ENCODE measurements at places on chromosomes 6 and 20. TPM values are rescaled to one million over a fixed set of nuclear protein-coding genes. Genes with fewer than 3 reads are reported as not detected.

Gene CRISP2
- total RNA-seq, result not detected

Gene SUN5
- not detected for total RNA-seq

Gene RIMS4
- total RNA-seq, result 0.27 TPM

Gene GMPR
- total RNA-seq, result 71.0 TPM

Gene ETV7
- 0.13 TPM for total RNA-seq

Gene SDCBP2
- total RNA-seq, result 2.7 TPM

Gene TUBB
- total RNA-seq, result 215 TPM

Gene DLK2
- total RNA-seq, result 2.9 TPM

Gene PM20D2
- total RNA-seq, result 13.0 TPM

Gene FOXC1
- 6.4 TPM for total RNA-seq

Gene SRSF12
- 0.40 TPM for total RNA-seq

Gene COL9A1
- 2.6 TPM for total RNA-seq

Gene HDGFL1
- not detected for total RNA-seq

Gene ARG1
- total RNA-seq, result 0.89 TPM

Measured in cardiac septum (tissue), 1 donor.